ENCODE measurements at places on chromosomes 5 and 9.

DNA sequence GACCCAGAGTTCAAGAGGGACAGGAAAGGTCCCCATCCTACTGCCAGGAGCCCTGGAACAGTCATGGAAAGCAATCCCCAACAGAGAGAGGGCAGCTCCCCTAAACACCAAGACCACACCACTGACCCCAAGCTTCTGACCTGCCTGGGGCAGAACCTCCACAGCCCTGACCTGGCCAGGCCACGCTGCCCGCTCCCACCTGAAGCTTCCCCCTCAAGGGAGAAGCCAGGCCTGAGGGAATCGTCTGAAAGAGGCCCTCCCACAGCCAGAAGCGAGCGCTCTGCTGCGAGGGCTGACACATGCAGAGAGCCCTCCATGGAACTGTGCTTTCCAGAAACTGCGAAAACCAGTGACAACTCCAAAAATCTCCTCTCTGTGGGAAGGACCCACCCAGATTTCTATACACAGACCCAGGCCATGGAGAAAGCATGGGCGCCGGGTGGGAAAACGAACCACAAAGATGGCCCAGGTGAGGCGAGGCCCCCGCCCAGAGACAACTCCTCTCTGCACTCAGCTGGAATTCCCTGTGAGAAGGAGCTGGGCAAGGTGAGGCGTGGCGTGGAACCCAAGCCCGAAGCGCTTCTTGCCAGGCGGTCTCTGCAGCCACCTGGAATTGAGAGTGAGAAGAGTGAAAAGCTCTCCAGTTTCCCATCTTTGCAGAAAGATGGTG lies 31.6 kb downstream of the CD180 start:
- DNase-seq = no peak

- no peak for DNase-seq
Measured at GRCh38 chr5:136605638-136606037, 240.3 kb upstream of the TRPC7 start.

DNA sequence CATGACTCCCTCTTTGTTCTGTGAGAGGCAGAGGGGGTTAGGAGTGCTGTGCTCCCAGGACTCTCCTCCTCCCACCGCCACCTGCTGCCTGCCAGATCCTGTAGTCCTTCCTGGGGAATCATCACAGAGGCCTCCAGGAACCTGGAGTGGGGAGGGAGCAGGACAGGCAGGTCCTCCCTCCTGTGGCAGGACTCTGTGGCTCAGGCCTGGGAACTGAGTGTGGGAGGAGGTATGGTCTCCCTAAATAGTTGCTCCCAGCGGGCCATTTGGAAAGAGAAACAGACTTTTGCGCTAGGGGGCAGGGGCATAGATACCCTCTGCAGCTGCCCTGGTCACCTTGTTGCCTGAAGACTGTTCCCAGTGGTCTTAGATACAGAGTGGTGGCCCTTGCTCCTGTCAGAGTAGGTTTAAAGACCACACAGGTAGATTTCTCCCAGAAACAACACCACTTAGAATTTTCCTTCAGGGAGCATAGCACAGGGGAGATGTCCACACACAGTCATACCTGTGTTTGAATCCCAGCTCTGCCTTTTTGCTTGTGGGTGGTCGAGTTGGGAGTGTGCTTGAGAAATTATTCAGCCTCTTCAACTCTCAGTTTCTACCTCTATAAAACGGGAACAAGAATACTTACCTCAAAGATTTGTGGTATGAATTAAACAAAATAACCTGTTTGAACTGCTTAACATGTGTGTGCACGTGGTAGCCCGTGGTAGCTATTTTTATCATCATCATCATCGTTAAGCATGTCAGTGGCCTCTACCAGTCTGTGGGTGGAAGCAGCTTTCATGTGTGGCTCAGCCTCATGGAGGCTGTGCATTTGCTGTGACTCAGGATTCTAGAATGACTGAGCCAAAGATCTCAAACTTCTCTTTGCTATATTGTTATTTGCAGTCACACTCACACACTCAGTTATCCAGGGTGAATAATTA lies 55.8 kb downstream of the SLC22A5 start:
- no peak for DNase-seq

DNA sequence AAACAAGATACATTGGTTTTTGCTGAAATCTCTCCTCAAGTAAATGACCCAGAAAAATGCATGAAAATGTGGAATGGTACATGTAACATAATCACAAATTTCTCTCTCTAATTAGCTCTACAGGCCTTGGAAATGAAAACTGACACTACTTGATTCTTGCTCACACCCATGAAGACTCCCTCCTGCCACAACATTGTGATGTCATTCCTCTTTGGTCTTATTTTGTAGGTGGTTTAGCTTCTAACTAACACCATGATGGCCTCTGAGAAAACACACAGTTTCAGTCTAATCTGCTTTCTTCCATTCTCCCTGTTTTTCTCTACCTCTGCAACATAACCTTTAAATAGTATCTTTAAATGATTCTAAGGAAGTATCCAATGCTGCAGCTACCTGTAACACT lies 78.6 kb upstream of the FAM174A start:
- no peak for DNase-seq

- no peak for DNase-seq
Measured at GRCh38 chr5:122078116-122079110, at the start of gene LOX. LOX (minus strand) TSS chr5:122078259; CDS start chr5:122077985, 274 bp downstream.

Data from stimulated activated CD4-positive, alpha-beta T cell treated with anti-CD3 and anti-CD28 coated beads, Interleukin-1b, Interleukin-23, amount 100 ng/mL, for 1 hour (primary cell).